ENCODE measurements at places on chromosomes 7 and 10.
A peak's percentile ranks its signal among the peaks of the same experiment; 100 is the strongest.

DNA sequence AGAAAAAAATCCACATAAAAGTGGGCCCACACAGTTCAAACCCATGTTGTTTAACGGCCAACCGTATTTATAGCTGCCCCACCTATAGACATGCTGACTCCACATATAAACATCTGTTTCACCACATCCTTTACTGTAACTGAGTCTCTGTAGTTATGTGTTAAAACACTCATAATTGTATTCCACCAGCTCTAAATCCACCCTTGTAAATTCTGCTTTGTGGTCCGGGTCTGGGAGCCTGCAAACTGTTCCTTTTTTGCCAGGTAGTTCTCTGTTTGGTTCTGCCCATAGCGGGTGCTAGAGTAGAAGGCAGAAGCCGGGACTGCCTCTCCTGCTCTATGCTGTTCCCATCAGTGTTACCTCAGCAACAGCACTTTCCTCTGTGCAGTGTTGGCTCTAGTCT lies 20.2 kb upstream of the FHIP2A start:
- DNase-seq: no peak

DNA sequence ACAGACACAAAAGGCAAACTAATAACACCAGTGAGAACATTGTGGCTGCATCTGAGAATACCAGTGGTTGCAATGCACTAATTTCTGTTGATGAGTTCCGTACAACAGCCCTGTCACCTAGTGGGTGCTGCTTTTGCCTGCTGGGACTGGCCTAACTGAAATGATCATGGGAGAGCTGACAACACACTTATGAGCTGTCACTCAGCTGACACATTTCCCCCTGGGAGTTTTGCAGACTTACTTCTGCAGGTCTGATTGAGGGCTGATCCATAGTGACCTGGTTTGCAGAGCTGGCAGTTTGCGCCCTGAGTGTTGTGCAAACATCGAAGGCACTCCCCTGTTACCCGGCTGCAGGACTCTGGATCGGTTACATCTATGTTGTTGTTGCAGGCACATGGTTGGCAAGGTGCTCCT lies 60.6 kb upstream of the LAMB1 start:
- no peak for DNase-seq

DNA sequence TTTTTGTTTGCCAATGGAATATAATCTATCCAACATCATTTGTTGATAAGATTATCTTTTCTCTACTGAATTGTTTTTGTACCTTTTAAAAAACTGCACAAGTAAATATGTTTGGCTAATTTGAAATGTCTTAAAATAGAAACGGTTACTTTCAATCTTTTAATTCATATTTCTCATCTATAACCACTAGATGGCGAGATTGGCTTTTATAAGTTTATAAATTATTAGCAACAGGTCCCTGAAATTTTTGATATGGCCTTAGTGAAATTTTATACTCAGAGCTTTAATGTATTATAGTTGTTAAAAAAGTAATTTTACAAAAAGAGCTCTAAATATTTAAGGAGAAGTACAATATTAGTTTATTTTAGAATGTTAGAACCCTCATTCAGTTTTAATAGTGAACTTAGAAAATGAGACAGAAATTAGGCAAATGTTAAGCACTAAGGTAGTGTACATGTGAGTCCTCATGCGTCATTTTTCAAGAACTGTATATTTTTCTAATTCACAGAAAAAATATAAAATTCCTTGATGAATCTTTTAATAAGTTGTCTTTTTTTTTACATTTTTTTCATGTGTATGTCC lies 592.5 kb downstream of the ARL4A start:
- DNase-seq: peak; percentile 42

GRCh38 chr7:66807736-66808135 lies 67.2 kb downstream of the RABGEF1 start:
- no peak for DNase-seq

DNA sequence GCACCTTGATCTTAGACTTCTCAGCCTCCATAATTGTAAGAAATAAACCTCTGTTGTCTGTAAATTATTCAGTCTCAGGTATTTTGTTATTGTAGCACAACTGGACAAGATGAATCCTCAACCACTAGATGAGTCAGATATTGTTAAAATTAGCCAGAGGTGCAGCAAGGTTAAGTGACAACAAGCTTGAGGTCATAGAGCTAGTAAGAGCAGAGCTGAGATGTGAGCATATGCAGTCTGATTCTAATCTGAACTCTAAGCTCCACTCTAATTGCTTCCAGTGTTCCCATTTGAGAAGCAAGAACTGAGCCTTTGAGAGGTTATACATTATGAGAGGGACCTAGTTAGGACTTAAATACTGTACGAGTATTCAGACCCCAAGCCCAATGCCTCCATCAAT lies 93.1 kb downstream of the FZD1 start:
- DNase-seq: no peak

DNA sequence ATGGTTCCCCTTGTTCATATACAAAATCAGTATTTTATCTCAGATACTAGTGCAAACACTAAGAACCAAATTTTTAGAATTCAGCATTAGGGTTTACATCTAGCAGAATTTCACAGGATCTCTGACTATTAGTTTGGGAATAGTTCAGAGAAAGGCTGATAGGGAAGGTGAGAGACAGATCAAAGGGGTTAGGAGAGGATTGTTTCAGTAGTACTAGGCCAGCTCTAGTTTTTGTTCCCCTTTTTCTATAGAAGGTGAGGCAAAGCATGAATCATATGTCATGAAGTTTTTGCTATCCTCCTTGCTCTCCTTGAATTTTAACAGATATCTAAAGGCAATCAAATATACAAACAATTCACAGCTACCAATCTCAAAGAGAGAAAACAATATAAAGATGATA lies 26.1 kb upstream of the CTNNA3 start:
- no peak for DNase-seq

GRCh38 chr7:99943641-99944496 lies 14.4 kb upstream of the GJC3 start:
- no peak for DNase-seq

GRCh38 chr7:8511855-8512254 lies 78.4 kb downstream of the NXPH1 start:
- DNase-seq: no peak

DNA sequence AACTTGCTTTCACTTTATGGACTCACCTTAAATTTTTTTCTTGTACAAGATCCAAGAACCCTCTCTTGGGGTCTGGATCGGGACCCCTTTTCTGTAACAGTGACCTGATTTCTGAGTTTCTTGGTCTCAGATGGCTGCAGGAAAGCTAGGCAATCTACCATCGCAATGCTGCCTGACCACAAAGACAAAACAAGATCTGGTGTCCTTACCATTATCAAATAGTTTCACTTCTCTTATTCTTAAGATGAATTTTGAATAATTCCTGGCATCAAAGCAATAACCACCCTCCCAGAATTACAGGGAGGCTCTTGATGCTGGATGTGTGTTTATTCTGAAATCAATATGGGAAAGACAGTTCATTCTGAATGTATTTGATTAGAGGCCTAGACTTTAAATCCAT lies 77.4 kb upstream of the FRMD4A start:
- no peak for DNase-seq

GRCh38 chr10:72328045-72328828 lies 26.5 kb downstream of the DNAJB12 start:
- peak; percentile 70 for DNase-seq

- DNase-seq: peak; percentile 33
Observed at GRCh38 chr10:71797533-71798307, 24.4 kb upstream of the VSIR start.

- DNase-seq: no peak
Observed at GRCh38 chr10:16116404-16117304, 256.3 kb upstream of the MINDY3 start.

DNA sequence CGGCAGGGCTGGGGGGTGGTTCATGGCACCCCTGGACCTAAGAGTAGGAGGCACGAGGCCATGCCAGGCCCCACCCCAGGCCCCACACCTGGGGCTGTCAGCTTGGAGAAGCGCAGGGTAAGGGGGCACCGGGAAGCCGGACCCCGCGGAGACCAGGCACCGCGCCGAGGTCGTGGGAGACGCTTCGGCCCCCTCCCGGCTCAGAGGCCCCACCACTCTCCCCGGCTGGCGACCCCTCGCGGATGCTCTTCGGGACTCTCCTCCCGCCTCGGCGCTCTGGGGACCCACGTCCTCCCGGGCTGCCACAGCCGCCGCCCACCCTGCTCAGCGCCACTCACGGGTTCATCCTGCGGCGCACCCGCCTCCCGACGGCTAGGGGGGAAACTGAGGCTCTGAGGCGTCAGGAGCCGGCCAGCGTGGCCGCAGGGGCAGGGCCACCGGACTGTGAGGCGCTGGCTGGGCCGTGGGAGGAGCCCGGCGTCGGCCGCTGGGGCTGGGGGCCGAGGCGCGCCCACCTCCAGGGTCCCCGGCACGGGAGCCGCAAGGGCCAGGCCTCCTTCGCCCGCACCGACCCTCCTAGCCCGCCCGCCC lies 25.9 kb downstream of the PDGFA start:
- no peak for DNase-seq

- DNase-seq: no peak
Observed at GRCh38 chr7:40873248-40873647, 738.4 kb downstream of the SUGCT start.

DNA sequence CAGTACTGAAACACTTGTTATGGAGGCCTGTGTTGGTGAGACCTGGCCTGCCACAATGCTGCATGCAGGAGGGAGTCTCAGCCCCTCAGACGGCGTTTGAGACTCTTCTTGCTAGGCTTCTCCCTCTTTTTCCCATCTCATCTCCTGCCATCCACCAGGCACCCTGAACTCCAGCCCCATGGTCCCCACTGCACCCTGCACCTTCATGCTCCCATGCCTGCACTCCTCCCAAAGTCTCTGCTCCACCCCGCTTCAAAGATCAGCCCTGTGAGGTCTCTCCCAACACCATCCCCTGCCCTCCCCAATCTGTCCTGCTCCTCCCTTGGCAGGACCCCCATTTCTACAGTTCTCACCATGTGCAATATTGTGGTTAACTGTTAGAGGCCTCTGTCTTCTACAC lies 61.7 kb downstream of the VOPP1 start:
- DNase-seq: no peak

DNA sequence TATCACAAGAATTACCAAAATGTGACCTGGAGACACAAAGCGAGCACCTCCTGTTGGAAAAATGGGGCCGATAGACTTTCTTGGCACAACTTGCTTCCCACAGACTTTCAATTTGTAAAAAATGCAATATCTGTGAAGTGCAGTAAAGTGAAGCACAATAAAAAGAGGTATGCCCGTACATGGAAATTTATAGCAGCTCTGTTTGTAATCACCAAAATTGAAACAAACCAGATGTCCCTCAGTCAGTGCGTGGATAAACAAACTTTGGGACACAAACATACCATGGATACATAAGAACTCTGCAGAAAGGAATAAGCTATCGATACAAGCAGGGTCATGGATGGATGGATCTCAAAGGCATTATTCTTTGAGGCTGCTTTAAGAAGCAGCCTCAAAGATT lies 33.6 kb downstream of the ARID5B start:
- no peak for DNase-seq

DNA sequence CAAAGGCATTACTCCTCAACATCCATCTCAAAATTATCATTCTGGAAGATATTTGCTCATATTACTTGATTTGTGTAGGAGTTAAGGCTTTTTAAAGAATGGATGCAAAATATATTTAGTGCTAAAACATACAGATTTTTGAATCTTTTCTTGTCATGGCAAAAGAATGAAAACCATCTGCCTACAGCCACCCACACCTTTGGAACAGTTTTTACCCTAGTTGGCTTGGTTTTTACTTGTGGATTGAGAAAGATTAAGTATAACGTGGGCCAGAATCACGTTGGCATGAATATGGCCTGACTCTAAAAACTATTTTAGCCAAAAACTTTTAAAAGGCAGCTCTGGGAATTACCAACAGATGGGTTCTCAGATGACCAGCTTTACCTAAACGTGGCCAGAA lies 128.2 kb downstream of the SPAG6 start:
- no peak for DNase-seq

GRCh38 chr10:114810926-114811325 lies 10.7 kb upstream of the FHIP2A start:
- DNase-seq: no peak

DNA sequence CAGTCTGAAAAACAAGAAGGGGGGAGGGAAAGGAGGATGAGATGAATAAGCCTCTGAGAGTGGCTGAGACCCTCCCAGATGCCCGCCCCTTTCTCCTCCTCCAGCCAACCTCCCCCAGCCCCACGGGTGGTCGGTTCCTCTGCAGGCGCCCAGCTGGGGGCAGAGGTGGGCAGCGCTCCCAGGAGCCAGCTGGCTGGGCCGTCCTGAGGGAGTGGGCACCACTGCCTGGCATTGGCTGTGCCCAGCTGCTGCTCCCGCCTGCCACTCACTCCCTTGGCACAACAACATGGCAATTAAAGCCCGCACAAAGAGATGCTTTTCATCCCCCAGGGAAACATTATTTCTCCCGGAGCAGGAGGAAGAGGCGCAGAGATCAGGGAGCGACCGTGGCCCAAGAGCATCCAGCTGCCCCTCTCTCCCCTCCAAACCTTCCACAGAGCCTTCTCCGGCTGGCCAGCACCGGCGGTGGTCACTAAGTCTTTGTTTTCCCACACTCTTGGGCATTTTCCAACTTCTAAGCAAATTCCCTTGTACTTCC lies 107.2 kb downstream of the SPDYE5 start:
- no peak for DNase-seq

- no peak for DNase-seq
Observed at GRCh38 chr7:91683823-91684222, 196.7 kb downstream of the MTERF1 start.

DNA sequence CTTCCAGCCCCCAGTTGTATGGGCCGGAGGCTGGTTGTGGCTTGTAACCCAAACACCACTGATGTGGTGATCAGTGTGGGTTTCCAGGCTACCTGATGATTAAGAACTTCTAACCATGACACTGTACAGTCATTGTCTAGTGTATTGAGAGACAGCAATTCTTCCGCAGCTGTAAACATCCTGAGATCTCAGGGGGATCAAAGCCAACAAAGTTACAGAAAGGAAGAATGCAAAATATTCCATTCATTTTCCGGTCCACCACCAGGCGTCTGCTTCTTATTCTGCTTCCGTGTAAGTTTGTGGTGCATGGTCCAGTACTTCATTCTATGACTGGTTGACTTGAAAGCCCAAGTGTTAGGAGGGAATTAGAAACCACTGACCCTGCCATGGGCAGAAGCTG lies 10.3 kb upstream of the GLI3 start:
- DNase-seq: no peak

- DNase-seq: no peak
Observed at GRCh38 chr10:72695496-72695895, 3.6 kb downstream of the MCU start.

GRCh38 chr10:6713120-6713519 lies 133.0 kb upstream of the PRKCQ start:
- DNase-seq: no peak

GRCh38 chr7:75649462-75649861 lies 89.3 kb downstream of the HIP1 start:
- no peak for DNase-seq

DNA sequence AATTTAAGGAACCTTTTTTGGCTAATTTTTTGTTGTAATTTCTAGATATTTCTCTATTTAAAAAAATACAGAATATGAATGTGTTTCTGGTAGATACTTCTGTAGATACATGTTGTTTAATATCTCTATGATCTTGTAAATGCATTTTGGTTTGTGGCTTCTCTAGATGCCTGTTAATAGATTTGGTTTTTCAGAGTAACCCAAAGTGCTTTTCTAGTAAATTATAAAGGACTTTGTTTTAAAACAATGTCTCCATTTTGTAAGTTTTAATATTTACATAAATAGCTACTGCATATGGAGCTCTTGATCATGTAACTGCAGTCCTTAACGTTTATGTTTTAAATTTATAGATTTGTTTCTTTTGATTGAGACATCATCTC lies 88.5 kb downstream of the MDFIC start:
- DNase-seq: no peak

GRCh38 chr7:2358968-2359527 lies 4.4 kb downstream of the EIF3B start:
- DNase-seq: peak; percentile 29
